ENCODE measurements at places on chromosomes 12 and 14. TPM values are rescaled to one million over a fixed set of nuclear protein-coding genes. Genes with fewer than 3 reads are reported as not detected.

Gene HOXC13
- not detected for total RNA-seq

Gene KIF5A
- total RNA-seq: 2.2 TPM

Gene SLC6A13
- total RNA-seq: 0.95 TPM

Gene TMEM132C
- total RNA-seq: not detected

Gene GALNT6
- total RNA-seq: 14.9 TPM

Gene TPPP2
- total RNA-seq: not detected

Gene LBHD2
- total RNA-seq: not detected

Gene PDE6H
- total RNA-seq: not detected

Gene TMEM30B
- total RNA-seq: 0.37 TPM

Gene PPP1R3E
- total RNA-seq: 23.5 TPM

Gene TSPAN11
- total RNA-seq: not detected

Gene LHX5
- not detected for total RNA-seq

Gene SAMD4A
- 0.56 TPM for total RNA-seq

Gene OR6C2
- not detected for total RNA-seq

Gene SYNDIG1L
- not detected for total RNA-seq

Gene SOAT2
- total RNA-seq: not detected

Gene PLEKHH1
- 1.1 TPM for total RNA-seq

Gene AKAP6
- total RNA-seq: 0.22 TPM

Gene ATXN7L3B
- 23.7 TPM for total RNA-seq

Gene DNAJC22
- total RNA-seq: not detected

Gene CABP1
- total RNA-seq: 0.29 TPM

Gene GATC
- 37.3 TPM for total RNA-seq

Gene TTC6
- not detected for total RNA-seq

Gene LPAR5
- 5.7 TPM for total RNA-seq

Gene B4GALNT1
- total RNA-seq: 4.5 TPM

Gene KCNH3
- total RNA-seq: 0.71 TPM

Gene VDR
- 103 TPM for total RNA-seq

Gene TIMELESS
- 40.5 TPM for total RNA-seq

Gene SYT1
- not detected for total RNA-seq

Gene GLIPR1L1
- not detected for total RNA-seq

Gene ASIC1
- total RNA-seq: 4.6 TPM

Gene BMAL2
- total RNA-seq: 58.0 TPM

Gene SRGAP1
- 0.22 TPM for total RNA-seq

Gene INSM2
- not detected for total RNA-seq

Gene UNC79
- total RNA-seq: not detected

Gene TNFAIP2
- total RNA-seq: 7.7 TPM

Gene HSPA2
- 3.7 TPM for total RNA-seq

Gene PTHLH
- not detected for total RNA-seq

Gene UBE2N
- total RNA-seq: 184 TPM

Gene VRTN
- not detected for total RNA-seq

Gene MAP1LC3B2
- 2.3 TPM for total RNA-seq

Gene MYF6
- not detected for total RNA-seq

Gene DHRS2
- 2.9 TPM for total RNA-seq

Gene GALNT8
- total RNA-seq: 1.1 TPM

Gene ANO6
- total RNA-seq: 29.1 TPM

Gene TESPA1
- total RNA-seq: 147 TPM

Gene KRT74
- not detected for total RNA-seq

Gene DDHD1
- 124 TPM for total RNA-seq

Gene SLC8A3
- total RNA-seq: 0.29 TPM

Gene GZMB
- 1,728 TPM for total RNA-seq

Gene NPFF
- not detected for total RNA-seq

Gene DLK1
- not detected for total RNA-seq

Gene TMEM132D
- not detected for total RNA-seq

Gene PTCSC3
- total RNA-seq: not detected

Gene FSCB
- not detected for total RNA-seq

Gene PLBD1
- total RNA-seq: not detected

Gene CPSF6
- 92.9 TPM for total RNA-seq

Gene ACOT6
- total RNA-seq: not detected

Gene BBOF1
- 1.1 TPM for total RNA-seq

Measured in T-helper 1 cell treated with Interleukin-12 subunit alpha and Interleukin-12 subunit beta and Interleukin-4 antibody, amounts not matched to agents 30 ng/mL and 1 ng/mL, for 36 hours (primary cell).